ENCODE measurements at places on chromosomes 5 and 9. TPM values are rescaled to one million over a fixed set of nuclear protein-coding genes. Genes with fewer than 3 reads are reported as not detected.

The LRRC19 gene
- not detected for total RNA-seq

The ST8SIA4 gene
- 65.1 TPM for total RNA-seq

The CHSY3 gene
- not detected for total RNA-seq

The ZFYVE16 gene
- total RNA-seq = 11.6 TPM

The ADRB2 gene
- 0.81 TPM for total RNA-seq

The STKLD1 gene
- total RNA-seq = 1.3 TPM

The PCDHA3 gene
- total RNA-seq = not detected

The TNFSF8 gene
- total RNA-seq = 171 TPM

The CORO2A gene
- 3.9 TPM for total RNA-seq

The CDKN2A gene
- total RNA-seq = 22.9 TPM

The TEK gene
- total RNA-seq = not detected

The RETREG1 gene
- total RNA-seq = 39.9 TPM

The CDHR2 gene
- 1.7 TPM for total RNA-seq

The ENTREP1 gene
- not detected for total RNA-seq

The DIPK1B gene
- total RNA-seq = 0.29 TPM

The WWC1 gene
- not detected for total RNA-seq

The RNF180 gene
- total RNA-seq = not detected

The GPR150 gene
- total RNA-seq = 0.54 TPM

The EQTN gene
- total RNA-seq = not detected

All from T-helper 1 cell treated with Interleukin-12 subunit alpha and Interleukin-12 subunit beta and Interleukin-4 antibody, amounts not matched to agents 30 ng/mL and 1 ng/mL, for 36 hours (primary cell).